ENCODE measurements at places on chromosomes 5 and 9.

DNA sequence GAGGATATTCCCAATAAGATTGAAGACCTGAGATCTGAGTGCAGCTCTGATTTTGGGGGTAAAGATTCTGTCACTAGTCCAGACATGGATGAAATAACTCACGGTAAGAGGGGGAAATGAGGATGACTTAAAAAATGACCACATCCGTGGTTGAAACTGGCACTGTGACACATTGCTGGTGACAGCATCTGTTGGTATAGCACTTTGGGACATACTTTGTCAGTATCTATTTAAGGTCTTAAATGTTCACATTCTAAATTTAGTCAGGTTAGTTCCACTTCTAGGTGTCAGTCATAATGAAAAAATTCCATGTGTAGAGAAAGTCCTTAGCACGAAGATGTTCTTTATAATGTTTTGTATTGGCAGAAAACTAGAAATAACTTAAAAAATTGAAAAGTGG, 70.9 kb downstream of the GAPVD1 start:
- no peak for DNase-seq

DNA sequence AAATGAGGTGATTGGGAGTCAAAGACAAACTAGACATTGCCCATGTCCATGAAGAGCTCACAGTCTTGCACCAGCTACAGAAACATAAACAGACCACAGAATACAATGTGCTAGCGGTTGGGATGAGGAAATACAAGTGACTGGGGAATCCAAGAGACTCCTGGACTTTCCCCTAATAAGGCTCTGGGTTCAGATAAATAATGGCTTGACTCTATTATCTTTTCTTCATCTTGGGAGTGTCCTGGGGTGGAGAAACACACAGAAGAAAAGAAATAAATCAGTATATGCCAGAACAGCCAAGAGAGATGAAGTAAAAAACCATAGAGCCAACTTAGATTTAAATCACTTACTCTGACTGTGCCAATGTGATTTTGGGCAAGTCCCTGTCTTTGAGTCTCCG, 227.8 kb downstream of the PAPPA start:
- DNase-seq, result no peak

- no peak for DNase-seq
These were observed 34.3 kb downstream of the MTMR12 start for GRCh38 chr5:32278406-32278805.

GRCh38 chr5:62909326-62909725, 330.7 kb downstream of the LRRC70 start:
- DNase-seq, result no peak

- no peak for DNase-seq
These were observed 84.7 kb downstream of the FEM1C start for GRCh38 chr5:115459855-115460341.
